ENCODE measurements at places on chromosomes 6 and 20.

- DNase-seq, result no peak
Observed at GRCh38 chr20:46554828-46555227, 4.4 kb upstream of the OCSTAMP start.

DNA sequence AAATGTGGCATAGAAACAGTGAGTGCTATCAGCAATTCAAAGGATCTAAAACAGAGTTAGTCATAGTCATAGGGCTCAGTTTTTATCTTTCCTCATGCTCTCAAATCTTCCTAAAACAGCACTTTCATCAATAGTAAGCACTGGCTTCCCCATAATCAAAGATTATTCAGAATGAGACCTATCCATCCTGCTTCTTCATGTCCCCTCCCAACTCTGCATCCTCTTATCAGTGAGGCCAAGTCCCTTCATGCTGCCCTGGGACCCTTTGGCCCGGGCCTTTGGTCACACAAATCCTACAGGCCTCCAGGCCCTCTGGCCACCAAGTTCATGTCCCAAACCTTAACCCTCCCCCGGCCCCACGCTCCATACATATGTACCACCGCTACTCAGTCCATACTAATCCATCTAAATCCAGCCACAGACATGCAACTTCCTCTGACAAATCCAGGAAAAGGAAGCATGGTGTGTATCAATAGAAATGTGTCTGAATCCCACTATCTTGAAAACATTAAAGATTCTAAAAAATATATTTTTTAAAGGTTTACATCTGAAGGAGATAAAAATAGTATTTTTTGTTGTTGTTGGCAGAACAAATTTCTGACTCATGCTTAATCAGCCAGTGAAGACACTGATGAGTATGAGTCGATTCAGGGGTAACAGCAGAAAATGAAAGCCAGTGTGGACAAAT lies 143.5 kb downstream of the PDE7B start:
- DNase-seq, result no peak

GRCh38 chr6:144990784-144991183 lies 705.6 kb downstream of the UTRN start:
- DNase-seq, result no peak

DNA sequence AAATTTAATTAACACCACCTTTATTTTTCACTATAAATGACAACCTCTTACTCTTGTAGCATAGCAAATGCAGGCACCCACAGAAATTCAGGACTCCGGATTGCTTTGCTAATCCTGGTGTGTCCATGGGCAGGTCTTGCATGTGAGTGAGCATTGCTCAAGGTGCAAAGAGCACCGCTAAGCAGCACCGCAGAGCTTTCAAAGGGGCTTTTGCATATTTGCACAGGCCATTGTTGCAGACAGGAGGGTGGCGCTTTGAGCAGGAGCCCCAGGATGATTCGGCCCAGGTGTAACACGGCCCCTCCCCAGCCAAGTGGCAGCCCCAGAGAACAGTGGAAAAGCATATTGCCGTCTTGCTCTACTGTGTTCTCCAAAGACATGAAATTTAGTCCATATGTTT lies 293.2 kb downstream of the NRN1 start:
- no peak for DNase-seq

GRCh38 chr6:12622566-12622965 lies 94.0 kb upstream of the PHACTR1 start:
- no peak for DNase-seq

DNA sequence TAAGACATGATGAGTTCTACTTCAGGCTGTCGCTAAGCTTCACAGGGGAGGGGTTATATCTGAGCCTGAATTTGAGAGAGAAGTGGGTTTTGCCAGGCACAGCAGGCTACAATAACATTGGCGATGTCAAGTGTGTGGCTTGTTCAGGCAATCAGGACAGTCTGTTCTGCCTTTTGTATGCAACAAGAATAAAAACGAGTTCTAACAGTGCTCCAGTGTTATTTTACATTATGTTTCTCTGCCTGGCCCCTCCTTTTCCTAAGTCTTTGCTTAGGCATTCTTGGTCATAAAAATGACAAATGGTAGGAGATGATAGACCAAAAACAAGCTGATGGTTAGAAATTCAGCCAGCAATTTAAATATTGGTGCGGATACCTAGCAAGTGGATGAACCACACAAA lies 26.8 kb downstream of the PAQR8 start:
- DNase-seq, result no peak

DNA sequence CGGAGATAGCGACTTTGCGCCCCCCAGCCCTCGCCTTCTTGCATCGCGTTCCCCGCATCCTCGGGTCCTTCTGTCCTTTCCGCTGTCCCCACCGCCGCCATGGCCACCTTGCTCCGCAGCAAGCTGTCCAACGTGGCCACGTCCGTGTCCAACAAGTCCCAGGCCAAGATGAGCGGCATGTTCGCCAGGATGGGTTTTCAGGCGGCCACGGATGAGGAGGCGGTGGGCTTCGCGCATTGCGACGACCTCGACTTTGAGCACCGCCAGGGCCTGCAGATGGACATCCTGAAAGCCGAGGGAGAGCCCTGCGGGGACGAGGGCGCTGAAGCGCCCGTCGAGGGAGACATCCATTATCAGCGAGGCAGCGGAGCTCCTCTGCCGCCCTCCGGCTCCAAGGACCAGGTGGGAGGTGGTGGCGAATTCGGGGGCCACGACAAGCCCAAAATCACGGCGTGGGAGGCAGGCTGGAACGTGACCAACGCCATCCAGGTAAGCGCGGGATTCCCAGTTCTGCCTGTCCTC lies 401 bp downstream of the SLC32A1 start:
- no peak for DNase-seq

DNA sequence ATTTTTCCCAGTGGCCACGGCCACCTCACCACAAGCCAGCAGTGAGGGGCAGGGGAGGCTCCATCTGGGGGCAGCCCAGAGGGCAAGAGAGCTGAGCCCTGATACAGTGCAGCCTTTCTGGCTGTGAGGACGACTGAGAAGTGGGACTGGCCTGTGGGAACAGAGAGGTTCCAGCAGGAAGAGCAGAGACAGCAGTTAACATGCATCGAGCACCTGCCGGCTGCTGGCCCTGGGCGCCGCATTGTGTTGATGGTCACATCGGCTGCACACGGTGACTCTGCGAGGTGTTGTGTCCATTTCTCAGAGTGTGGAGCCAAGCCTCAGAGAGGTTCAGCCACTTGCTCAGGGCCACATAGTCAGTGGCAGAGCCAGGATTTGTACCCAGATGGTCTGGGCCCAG lies 9.8 kb downstream of the FOXS1 start:
- no peak for DNase-seq

DNA sequence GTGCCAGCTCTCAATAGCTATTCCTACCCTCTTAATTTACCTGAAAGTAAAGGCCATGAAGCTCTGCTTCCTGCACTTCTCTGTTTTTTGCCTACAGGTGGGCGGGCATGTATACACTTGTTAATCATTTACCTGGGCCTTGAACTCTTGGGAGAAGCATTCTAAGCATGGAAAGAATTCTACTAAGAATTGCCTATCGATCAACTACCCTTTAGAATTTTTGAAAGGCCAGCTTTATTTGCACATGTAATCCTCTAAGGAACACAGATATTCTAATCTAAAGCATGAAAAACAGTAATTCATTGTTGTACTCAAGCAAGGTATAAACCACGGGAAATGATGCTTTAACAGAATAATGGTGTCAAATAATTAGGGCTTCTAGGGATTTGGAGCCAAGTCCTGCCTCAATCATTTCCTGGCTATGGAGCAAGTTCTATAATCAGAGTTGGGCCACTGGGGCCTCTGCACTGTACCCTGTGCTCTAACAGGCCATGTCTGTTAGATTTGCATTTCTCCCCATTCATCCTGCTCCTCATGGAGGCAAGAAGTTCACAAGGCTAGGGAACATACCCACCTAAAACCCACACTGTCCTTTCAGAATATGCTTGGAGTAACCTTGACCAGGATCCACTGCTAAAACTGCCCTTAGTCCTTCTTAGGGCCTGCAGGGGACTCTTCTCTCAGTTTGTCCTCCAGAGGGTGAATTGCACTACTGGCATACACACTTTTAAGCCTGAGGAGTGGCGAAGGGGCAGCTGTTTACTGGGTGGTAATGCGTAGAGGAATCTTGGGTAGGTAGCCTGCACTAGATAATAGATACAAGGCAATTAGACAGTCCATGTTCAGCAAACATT lies 276.4 kb upstream of the JAG1 start:
- no peak for DNase-seq

- DNase-seq, result no peak
Observed at GRCh38 chr20:2139250-2139649, 37.6 kb downstream of the STK35 start.

- no peak for DNase-seq
Observed at GRCh38 chr6:6284221-6284966, 36.1 kb downstream of the F13A1 start.

- DNase-seq, result no peak
Observed at GRCh38 chr6:85866370-85866730, 223.7 kb upstream of the SYNCRIP start.

DNA sequence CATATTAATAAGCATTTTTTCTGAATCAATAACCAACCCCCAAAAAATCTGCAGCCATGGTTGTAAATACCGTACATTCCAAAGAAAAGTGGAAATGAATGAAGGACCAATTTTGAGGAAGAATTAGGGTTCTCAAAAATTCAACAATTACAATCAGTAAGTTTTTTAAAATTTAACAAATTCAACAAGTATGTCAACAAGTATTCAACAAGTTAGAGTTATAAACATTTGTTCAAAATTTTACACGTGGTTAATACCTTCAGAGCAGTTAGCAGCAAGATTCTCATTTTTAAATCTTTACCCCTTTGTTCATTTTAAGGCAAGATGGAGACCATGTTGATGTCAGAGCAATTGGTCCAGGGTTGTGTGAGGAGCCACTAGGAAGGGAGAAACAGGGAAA lies 27.6 kb upstream of the ANKEF1 start:
- DNase-seq, result no peak

GRCh38 chr6:138238368-138238767 lies 20.1 kb upstream of the PBOV1 start:
- no peak for DNase-seq

DNA sequence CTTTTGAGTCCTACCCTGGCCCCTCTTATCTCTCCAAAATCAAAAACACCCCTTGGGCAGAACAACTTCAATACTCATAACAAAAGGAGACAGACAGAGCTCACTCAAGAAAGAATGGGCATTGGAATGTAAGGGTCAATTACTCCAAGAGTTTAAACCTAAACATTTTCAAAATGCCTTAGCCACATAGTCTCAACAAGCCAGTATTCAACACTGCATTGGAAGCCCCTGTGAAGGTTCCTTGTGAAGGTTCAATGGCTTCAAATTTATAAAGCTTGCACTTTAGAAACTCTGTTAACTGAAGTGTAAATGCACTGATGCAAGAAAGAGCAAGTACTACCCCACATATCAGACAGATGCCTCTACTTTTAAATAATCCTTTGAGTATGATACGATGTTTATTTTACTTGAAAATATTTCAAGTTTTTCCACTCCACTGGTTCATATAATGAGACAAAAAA lies 139.1 kb upstream of the LAMP5 start:
- no peak for DNase-seq

DNA sequence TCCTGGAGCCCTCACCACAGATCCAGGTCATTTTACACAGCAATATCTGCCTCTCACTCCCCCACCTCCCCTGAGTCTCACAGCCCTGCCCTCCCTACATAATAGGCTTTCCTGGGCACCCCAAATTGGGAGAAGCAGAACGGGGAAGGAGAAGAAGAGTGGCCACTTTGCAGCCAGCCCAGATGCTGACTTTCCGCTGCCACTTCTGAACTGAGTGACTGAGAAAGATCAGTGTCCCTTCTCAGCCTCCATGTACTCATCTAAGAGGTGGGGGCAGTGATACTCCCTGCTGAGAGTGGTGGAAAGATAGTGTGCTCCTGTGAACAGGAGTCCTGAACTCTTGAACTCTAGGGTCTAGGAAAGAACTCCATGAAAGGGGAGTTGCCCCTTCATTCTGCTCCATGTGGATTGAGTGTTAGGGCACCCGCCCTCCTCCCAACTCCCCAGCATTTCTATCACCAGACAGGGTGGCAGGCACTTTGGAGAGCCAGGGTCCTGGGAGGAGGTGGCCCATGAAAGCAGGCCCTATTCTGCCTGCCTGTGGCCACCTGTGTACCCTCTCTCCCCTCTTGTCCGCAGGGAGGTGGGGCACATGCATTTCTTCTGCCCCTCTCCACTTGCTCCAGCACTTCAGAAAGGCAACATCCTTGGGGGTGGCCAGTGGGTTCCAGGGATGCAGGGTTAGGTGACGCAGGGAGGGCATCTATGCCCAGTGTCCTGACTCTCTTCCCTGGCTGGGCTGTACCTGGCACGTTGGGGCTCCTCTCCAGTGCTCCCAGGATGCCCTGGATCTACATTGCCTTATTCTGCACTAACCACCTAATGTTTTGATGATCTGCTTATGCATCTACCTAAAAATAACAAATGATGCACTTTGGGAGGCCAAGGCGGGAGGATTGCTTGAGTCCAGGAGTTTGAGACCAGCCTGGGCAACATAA lies 38.3 kb upstream of the MRPS18A start:
- no peak for DNase-seq

DNA sequence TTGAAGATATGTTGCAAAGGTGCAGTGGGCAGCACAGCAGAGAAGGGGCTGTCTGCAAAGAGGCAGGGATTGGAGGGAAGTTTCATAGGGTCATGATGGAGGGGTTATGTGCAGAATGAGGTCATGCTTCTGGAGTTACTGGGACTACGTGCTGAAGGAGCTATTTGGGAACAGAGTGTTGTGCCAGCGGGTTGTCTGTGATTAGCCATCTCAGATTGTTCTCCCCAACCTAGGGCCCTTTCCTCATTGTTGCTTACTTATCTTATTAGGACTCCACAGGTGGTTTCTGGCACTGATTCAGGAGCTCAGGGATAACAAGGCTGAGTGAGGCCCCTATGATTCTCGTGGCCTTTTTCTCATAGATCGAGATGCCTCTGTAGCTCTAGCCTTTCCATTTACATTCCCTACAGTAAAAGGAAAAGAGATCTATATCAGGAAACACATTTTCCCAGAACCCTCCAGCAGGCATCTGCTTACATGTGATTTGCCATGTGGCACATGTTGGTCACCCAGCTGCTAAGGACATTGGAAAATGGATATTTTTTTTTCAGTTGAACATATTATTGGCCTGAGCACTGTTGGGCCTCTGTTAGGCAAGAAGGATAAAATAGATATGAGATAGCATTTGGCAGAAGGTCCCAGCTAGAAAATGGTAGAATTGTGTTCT lies 429.6 kb upstream of the PLCB4 start:
- no peak for DNase-seq

- no peak for DNase-seq
Observed at GRCh38 chr6:10690651-10691445, 3.6 kb downstream of the C6orf52 start.

- DNase-seq, result no peak
Observed at GRCh38 chr6:313917-314316, 21.6 kb downstream of the DUSP22 start.

GRCh38 chr20:59920944-59921343 lies 12.5 kb downstream of the SYCP2 start:
- DNase-seq, result no peak

GRCh38 chr6:145583753-145584152 lies 151.6 kb downstream of the EPM2A start:
- DNase-seq, result no peak

- no peak for DNase-seq
Observed at GRCh38 chr20:61980647-61981583, 84.8 kb downstream of the TAF4 start.

- DNase-seq, result no peak
Observed at GRCh38 chr6:132143258-132143657, 192.1 kb upstream of the CCN2 start.

- DNase-seq, result no peak
Observed at GRCh38 chr6:139386404-139386803, 12.0 kb upstream of the CITED2 start.

- no peak for DNase-seq
Observed at GRCh38 chr6:87118054-87118453, 23.1 kb upstream of the CGA start.
